ENCODE measurements at places on chromosomes 3 and 15. TPM values are rescaled to one million over a fixed set of nuclear protein-coding genes. Genes with fewer than 3 reads are reported as not detected.

GPR149 gene
- total RNA-seq, result not detected

GRCh38 chr15:45180201-45180600, 7.6 kb downstream of the SHF start:
- no peak for DNase-seq

DNA sequence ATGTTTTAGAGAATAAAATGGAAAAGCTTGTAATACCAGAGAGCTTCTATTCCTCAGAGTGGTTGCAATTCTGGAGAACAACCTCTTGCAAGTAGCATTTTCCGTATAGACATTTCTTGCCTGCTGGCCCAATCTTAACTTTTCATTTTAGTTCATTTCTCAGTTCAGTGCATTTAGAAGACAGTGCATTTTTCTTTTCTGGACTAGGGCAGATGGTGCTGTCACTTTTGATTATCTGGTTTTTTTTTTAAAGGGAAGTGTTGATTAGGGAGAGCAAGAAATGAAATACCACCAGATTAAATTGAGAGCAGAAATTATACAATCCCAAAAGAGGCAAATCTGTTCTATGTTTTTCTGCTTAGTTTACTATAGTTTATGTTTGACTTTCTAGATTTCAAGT, 172.7 kb downstream of the GHSR start:
- DNase-seq, result no peak

FBN1 gene
- total RNA-seq, result 1.1 TPM

GRCh38 chr3:97967966-97968365, 4.3 kb downstream of the RIOX2 start:
- DNase-seq, result no peak

ALPK3 gene
- total RNA-seq, result 0.20 TPM

ARF4 gene
- total RNA-seq, result 43.0 TPM

DNA sequence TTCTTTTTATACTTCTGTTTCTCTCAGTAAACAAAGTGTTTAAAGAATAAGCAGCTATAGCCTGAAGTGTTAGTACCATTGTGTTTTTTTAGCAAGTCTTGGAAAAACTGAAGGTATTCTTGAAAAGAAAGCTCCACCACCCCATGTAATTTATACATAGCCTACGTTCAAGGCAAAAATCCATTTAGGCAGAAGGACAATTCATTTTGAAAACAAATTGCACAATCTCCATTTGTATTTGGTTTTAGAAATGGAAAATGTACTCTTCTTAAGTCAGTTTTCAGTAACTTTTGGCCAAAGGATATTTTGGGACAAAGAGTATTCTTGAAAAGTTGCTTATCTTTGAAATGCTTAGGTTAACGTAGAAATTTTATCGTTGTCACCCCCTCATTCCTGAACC, 34.5 kb downstream of the PTPRG start:
- DNase-seq, result no peak

GRCh38 chr3:43316783-43317460, 30.6 kb downstream of the SNRK start:
- no peak for DNase-seq

DNA sequence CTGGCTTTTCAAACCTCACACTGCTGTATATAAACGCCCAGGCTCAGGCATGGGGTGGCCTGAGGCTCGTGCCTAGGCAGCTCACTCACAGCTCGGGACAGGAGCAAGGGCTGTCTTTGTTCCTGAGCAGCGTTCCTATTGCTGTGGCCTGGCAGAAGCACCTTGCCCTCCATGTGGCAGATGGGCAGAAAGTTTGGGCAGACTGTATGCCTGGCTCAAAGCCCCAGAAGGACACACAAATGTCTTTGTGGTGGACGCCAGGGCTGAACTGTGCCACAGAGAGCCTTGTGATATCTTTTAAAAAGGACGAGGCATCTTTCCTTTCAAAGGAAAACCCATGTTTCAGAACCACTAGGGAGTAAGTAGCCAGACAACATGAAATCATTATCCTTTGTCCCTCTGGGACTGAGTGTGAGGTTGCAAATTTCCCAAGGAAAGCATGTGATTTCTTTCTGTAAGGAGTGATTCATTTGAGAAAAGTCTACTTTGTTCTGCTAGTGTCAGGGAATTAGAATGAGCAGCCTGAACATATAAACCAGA, 29.3 kb upstream of the UBE2E1 start:
- DNase-seq, result no peak

DNA sequence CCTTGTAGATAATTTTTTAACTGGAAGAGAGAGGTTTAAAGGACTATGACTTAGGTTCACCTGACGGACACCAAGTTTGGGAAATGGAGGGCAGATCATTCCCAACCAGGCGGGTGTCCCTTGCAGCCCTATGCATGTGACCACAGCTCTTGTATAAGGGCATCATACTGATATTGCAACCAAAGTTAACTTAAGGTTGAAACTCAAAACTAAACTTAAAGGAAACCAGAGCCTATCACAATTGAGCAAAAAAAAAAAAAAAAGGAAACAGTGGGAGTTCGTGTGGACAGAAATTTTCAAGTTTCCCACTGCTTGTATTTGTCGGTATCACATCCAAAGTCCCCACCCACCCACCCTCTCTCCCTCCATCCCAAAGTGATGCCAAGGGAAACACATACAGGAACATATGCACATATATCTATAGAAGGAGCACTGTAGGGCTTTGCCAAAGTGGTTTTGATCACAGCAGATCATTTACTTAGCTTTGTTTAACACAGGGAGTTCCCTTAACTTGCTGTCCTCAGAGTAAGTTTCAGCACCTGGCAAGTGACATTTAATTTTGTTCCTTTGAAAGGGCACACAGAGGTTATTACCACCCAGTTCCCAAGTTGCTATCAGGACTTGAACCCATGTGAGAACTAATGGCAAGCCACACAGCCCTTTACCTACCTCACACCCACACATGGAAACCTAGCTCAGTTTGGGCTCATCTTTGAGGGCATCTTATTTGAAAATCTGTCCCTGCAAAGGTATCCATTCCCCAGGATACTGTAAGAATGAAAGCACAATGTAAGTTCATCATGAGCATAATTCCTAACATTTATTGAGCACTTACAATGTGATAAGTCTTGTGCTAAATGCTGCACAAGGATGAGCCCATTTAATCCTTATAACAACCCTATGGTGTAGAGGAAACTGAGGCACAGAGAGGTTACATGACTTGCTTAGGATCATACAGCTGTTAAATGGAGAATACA, 204.5 kb upstream of the CMC1 start:
- DNase-seq, result no peak

- no peak for DNase-seq
Observed at GRCh38 chr15:96406701-96407100, 76.2 kb downstream of the NR2F2 start.

DNA sequence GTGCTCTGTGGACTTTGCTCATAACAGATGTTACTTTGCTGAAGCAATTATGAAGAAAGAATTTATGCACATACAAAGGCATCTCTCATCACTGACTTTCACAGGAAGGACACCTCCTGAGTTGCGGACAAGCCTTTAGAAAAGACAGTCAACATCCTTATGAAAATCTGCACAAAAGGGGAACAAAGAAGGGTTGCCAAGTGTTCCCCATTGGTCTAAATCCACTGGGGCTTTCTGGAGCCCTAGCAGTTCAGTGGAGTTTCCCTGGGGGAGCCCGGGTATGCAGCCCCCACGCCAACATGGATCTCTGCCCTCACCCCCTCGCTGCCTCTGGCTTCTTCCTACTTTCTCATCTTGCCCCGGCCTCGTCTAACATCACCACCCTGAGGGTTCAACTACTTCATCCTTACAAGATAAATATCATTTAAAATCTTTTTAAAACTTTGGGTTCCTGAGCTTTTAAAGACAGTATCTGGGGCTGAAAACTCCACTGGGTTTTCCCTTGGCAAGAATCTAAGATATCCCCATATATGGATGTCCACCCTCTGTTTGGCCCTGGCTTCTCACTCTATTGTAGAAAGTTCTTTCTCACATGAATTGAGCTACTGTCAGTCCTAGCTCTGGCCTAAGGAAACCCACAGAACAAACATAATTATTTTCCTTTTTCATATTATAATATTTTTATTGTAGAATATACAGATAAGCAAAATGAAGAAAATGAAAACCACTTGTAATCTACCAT, 207.9 kb upstream of the RGMA start:
- DNase-seq, result no peak

- no peak for DNase-seq
Observed at GRCh38 chr3:13891492-13892073, 11.7 kb upstream of the WNT7A start.

TTLL13 gene
- total RNA-seq, result 2.2 TPM

DNA sequence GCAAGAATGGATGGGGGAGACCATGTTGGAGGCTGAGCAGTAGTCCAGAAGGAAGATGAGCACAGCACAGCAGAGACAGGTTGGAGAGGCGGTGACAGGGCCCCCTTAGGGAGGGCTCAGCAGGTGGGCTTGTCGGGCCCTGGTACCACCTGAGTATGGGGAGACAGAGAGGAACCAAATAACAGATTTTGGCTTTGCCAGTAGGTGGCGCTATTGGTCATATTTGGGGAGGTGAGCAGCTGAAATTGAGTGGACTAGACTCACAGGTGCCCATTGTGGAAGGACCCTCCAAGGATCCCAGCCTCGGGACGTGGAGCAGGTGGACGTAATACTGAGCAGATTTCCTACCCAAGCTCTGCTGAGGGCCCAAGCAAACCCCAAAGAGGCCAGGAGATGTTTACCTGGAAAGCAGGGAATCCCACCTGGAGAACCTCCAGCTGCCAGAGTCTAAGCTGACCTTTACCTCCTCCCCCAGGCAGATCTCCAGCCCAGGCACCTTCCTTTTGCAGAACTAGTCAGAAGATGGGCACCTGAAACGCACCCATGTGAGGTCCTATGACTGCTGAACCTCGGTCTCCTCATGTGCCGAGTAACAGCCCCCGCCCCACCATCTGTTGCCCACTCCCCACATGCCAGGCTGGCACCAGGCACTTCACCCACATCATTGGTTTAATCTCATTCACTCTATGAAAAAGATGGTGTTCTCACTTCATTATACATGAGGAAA, 24.6 kb upstream of the CORO2B start:
- peak; percentile 37 for DNase-seq

DNA sequence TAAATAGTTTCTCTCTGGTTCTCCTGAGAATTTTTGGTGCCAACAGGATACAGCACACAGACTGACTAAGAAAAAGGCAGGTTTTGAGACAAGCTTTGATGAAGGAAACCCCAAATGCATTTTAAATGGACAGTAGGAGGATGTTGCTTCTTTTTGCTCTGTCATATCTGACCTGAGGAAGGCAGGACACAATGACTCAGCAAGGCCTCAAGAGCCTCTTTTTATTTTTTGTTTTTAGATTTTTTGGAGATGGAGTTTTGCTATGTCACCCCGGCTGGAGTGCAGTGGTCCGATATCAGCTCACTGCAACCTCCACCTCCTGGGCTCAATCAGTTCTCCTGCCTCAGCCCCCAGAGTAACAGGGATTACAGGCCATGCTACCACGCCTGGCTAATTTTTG, 16.9 kb upstream of the KNG1 start:
- no peak for DNase-seq

ZBTB11 gene
- 28.7 TPM for total RNA-seq

GRCh38 chr3:10925436-10926255, 66.9 kb upstream of the SLC6A1 start:
- DNase-seq, result no peak

Data from activated B cell treated with CpG ODN at 0.5 μM for 24 hours (primary cell).